NCI-H510A (cell line): ENCODE measurements at places on chromosomes 11 and 22.

DNA sequence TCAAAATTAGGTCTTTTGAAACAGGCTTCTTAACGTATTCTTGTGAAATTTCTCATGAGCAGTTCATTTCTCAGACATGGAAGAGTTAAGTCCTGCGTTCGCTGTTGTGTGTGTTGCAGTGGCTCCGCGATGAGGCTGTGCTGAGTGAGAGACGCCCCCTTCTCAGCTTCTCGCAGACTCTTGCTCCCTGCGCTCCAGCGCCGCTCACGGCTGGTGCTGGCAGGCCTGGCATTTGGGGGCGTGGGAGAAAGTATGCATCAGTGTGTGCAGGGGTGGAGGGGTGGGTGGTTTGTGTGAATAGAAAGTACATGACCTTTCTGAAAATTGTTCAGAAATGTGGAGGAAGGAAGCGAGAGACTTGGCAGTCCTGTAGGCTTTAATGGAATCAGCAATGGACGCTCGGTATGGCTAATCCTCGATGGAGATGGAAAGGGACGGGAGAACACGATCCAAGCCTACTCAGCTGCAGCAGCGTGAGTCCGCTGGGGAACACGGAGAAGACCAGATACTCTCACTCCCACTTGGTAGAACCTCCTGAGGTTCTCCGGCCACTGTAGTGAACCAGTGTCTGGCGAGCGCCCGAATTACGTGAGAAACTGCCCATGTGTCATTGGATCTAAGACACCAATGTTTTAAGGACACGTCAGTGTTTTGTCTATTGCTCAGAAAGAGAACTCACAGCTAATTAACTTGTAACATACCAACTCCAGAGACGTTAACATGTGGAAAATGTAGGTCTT, 5.9 kb downstream of the TAB1 start:
- no peak for DNase-seq

- no peak for DNase-seq
These were observed 381.4 kb upstream of the MPPED2 start for GRCh38 chr11:30967579-30967978.

- no peak for DNase-seq
These were observed 16.6 kb upstream of the MPPED1 start for GRCh38 chr22:43395086-43395695.

GRCh38 chr11:60777572-60777971, 7.6 kb upstream of the MS4A10 start:
- DNase-seq, result no peak

- no peak for DNase-seq
These were observed 1734.0 kb upstream of the RAG2 start for GRCh38 chr11:38332046-38332445.

DNA sequence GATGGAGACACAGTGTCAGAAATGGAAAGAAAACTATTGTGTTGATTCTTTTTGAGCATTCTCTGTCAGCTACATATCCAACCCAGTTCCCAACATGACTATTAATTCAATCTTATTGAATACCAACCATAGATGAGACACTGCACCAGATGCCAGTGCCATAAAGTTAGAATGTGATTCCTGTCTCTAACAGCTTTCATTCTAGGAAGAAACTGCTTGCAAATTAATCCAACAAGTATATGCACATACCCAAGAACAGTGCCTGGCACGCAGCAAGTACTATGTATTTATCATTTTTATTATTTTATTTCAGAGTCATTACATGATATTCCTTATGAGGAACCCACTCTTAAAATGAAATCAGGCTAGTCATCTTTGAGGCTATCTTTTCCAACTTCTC, 34.5 kb downstream of the SLC5A12 start:
- DNase-seq, result no peak

DNA sequence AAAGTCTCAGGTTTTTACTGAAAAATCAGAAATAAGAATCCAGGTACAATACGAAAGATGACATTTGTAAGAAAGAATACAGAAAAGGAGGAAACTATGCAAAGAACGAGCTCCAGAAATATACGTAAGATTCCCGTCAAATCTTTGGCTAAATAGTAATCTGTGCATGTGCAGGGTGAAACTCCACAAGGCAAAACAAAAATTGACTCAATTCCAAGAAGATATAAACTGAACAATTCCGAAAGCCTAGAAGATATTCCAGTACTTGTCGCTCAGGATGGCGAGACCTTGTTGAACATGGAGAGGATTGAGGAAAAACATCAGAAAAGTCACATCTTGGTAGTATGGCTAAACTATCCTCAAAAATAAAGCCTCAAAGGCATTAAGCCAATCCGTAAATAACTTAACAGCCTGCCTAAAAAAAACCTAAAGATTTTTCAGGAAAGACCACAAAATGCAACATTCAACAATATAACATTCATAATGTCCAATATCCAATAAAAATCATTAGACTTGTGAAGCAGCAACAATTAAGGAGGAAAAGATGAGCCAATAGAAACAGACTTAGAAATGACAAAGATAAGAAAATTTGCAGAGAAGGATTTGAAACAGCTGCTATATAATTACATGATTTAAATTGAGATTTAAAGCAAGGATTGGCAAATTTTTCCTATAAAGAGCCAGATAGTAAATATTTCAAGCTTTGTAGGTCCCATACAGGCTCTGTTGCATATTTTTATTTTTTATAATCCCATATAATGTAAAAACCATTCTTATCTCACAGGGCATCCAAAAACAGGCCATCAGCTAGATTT, 166.4 kb upstream of the UBASH3B start:
- DNase-seq, result no peak

- DNase-seq, result no peak
These were observed 373.7 kb downstream of the METTL15 start for GRCh38 chr11:28481616-28482480.

GRCh38 chr11:129854232-129854805, 38.7 kb downstream of the TMEM45B start:
- DNase-seq, result no peak

- DNase-seq, result no peak
These were observed 122.5 kb upstream of the FGF3 start for GRCh38 chr11:69941546-69942332.
